ENCODE measurements at places on chromosomes 6 and 20.
A peak's percentile ranks its signal among the peaks of the same experiment; 100 is the strongest.

DNA sequence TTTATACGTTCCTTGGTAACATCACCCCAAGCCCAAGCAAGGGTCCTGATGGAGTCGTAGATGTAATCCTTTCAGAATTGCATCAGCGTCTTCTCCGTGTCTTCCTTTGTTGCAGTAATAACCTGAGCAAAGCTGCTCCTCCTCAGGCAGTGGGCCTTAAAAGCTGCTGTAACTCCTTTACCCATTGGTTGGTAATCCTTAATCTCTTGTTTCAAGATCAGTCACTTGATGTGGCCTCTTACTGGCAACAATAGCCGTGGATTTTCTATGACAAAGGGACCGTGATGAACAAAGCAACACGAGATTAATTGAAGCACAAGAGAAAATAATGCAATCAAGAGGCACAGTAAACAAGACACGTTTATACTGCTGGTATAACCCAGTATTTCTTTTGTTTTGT lies 44.6 kb downstream of the ALDH5A1 start:
- DNase-seq: no peak

- no peak for DNase-seq
Measured at GRCh38 chr6:170294813-170295509, 4.1 kb upstream of the DLL1 start.

DNA sequence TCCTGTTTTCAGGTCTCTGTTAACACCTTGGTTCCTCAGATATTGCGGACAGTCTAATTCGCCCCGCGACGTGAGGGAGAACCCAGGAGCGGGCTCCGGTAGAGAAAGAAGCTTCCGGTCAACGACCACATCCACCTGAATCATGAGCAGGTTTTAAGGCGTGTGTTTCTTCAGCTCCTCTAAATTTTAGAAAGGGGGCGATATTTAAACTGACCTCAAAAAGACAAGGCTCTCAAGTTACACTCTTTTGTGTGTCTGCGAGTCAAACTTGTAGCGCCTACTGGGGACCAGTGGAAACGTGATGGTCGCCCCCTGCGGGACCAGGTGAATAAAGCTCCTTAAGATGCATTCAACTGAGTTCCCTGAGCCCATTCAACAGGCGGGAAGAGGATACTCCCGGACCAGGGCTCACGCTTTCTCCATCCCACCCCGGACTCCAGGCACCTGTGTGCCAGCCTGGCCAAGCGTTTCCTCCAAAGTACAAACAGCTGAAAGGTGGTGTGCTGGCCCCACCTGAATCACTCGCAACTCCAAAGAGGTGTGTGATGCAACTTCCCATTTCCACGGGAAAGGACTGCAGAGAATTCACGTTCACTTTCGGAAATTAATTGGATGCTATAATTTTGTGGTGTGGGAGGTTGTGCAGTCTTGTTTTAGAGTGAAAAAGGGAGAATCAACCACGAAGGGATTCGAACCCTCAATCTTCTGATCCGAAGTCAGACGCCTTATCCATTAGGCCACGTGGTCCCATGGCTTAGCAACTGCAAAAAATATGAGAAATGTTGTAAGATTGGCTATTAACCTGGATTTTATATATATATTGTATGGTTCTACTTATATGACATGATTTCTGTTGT lies 17.0 kb downstream of the GPX5 start:
- peak; percentile 42 for DNase-seq

- DNase-seq: no peak
Measured at GRCh38 chr6:105595829-105596228, 192.9 kb upstream of the PREP start.

GRCh38 chr6:158068893-158069799 lies 87.5 kb downstream of the SYNJ2 start:
- DNase-seq: no peak

GRCh38 chr6:5510331-5511133 lies 249.2 kb downstream of the FARS2 start:
- no peak for DNase-seq

DNA sequence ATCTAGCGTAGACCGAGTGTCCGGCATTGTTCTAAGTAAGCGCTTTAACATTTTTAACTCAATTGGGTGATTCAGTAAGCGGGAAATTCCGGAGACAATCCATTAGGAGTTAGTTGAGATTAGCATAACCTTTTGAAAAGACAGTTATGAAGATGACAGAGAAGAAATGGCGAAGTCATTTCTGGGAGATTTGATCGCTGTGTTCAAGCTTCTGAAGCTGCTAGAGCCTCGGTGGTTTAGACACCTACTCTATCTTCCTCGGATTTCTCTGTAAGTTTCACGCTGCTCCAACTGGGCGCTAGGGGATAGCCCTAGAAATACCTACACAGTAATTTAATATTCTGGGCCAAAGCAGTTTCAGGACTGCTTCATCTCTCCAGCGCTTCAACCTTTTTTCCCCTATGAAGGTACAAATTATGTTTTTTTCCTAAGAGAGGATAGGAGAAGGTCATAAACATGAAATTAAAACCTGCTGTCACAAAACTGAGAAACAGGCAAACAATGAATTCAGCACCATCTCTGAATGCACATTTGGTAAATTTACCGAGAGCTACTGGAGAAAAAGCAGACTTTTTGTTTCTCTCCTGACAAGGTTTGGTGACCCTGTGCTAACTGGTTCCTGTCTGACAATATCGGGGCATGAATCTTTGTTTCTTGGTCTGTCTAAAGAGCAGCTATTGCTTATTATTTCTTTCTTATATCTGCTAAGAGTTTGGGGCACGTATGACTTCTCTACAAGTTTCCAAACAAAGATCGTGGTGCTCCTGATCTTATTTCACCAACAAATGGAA lies 22.4 kb downstream of the ZNF311 start:
- DNase-seq: peak; percentile 31

DNA sequence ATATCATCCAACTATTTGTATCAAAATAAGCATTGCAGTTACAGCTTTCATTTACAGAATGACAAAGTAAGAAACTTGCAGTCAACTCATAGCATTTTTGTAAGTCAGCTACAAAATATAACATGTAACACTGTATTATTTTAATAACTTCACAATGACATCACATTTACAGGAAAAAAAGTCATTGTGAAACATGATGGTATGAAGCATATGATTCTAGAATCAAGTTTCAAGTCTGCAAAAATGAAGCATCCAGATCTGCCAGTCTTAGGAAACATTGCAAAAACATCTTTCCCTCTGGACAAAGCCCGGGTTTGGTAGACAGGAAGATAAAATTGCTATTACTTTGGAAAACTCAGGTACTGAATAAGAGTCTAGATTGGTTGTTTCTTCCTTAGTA lies 263.9 kb upstream of the NT5E start:
- no peak for DNase-seq

DNA sequence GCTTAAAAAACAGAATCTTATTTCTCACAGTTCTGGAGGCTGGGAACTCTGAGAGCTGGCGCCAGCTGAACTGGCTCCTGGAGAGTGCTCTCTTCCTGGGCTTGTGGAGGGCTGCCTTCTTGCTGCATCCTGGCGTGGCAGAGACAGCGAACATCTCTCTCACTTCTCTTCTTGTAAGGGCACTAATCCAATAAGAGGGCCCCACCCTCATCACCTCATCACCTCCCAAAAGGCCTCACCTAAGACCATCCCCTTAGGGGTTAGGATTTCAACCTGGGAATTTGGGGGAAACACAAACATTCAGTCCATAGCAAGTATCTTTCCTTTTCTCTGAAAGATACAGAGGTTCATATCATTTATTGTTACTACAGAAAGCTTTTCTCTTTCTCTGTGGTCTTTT lies 23.9 kb downstream of the PNLDC1 start:
- DNase-seq: no peak

DNA sequence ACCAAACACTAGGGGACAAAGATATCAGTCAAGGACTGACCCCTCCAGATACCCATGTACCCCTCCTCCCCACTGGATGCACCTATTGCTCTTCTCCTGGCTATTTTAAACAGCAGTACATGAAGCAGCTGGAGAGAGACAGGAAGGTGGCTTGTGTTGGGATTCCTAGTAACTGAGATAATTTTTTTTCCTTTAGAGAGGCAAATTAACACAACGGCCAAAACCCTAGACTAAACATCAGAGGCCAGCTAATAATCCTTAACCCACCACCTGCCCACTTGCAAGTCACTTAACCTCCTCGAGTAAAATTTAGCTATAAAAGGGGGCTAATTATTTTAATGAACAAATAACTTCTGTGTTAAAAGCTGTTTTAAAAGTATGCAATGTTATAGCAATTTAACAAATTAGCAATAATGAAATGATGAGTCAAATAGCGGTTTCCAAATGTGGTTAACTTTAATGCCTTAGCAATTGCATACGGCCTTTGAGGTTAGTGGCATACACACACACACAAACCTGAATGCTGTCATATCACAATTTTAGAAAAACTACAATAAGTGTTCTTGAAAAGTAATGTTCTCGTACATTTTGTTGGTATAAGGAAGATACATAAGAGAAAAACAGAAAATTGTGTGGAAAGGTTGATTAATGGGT lies 151.7 kb downstream of the FRK start:
- DNase-seq: no peak

GRCh38 chr6:156455847-156456246 lies 321.3 kb upstream of the ARID1B start:
- no peak for DNase-seq

- no peak for DNase-seq
Measured at GRCh38 chr6:81265106-81265505, 487.4 kb downstream of the TENT5A start.

DNA sequence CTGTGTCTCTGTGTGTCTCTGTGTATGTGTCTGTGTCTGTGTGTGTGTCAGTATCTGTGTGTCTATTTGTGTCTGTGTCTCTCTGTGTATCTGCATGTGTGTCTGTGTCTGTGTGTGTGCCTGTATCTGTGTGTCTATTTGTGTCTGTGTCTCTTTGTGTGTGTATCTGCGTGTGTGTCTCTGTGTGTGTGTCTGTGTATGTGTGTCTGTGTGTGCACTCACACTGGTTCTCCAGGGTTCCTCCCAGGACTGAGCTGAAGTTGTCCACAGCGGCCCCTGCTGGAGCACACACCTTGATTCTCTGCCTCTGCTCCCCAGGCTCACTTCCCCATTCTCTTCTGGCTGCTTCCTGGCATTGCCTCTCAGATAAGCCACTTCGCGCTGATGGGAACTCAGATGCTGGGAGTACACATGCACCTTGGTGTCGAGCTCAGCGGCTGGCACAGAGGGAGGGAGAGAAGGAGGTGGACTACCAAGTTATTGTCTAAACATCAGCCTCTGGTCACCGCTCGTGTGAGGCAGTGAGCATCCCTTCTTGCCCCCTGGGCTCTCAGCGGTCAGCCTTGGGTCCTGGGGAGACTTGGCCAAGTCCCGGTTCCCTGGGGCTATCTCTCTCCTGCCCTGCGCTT lies 104.9 kb upstream of the NXT1 start:
- DNase-seq: no peak

GRCh38 chr6:51024126-51024525 lies 205.5 kb downstream of the TFAP2B start:
- no peak for DNase-seq

- no peak for DNase-seq
Measured at GRCh38 chr6:72132427-72132826, 246.1 kb downstream of the RIMS1 start.

DNA sequence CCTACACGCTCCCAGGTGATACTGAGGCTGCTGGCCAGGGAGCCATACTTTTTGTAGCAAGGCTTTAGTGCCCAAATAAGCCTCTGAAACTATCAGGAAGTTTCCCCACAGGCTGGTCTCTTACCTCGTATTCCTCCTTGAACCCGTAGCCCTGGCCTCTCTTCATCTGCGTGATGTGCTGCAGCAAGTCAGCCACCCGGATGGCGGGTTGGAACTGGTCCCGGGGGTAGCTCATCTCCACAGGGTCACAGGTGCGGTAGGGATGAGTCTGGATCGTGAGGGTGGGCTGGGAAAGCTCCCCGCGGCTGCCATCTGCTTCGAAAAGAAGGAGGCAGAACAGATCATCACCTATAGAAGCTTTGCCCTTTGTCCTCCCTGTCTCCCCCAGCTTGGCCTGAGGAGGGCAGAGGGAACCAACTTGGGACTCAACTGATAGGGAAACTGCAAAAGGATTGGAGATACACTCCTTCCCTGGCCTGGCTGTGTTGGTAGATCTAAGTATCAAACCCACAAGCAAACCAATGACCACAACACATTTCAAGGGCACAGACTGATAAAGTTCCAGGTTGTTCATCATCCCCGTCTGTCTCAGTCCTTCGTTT lies 543.2 kb upstream of the CHD6 start:
- DNase-seq: no peak

- no peak for DNase-seq
Measured at GRCh38 chr6:12401200-12401599, 111.0 kb downstream of the EDN1 start.

DNA sequence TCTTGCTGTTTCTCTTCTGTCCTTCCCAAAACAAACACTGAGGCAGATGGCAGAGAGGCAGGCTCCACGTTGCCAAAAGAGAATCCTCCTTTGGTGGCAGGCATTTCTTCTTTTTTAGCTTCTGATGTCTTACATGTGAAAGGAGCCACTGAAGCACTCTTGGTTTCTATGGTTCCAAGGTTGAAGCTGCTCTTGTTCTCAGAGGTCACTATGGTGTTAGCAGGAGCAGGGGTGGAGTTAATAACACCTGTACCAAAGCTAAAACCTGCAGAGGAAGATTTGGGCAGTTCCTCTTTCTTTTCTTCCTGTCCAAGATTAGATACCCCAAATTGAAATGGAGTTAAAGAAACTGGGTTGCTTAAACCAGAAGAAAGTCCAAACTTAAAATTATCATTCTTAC lies 28.8 kb downstream of the FAM8A1 start:
- no peak for DNase-seq

DNA sequence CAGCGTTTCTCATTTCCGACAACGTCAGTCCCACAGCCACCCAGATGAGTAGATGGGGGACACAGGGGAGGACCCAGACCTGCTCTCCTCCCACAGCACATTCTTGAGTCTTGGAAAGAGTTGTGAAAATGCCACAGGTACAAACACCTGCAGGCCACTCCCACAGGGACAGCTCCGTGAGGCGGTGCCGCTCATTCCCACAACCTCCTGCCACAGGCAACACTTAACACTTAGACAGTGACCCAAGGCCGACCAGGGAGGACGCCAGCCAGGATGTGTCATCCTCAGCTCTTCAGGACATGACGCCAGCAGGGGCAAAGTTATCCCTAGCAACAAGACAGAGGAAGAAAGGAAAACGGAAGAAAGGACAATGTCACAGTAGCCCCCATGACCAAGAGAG lies 22.9 kb upstream of the HLA-B start:
- no peak for DNase-seq

- no peak for DNase-seq
Measured at GRCh38 chr20:9021699-9022098, 47.2 kb upstream of the PLCB4 start.

DNA sequence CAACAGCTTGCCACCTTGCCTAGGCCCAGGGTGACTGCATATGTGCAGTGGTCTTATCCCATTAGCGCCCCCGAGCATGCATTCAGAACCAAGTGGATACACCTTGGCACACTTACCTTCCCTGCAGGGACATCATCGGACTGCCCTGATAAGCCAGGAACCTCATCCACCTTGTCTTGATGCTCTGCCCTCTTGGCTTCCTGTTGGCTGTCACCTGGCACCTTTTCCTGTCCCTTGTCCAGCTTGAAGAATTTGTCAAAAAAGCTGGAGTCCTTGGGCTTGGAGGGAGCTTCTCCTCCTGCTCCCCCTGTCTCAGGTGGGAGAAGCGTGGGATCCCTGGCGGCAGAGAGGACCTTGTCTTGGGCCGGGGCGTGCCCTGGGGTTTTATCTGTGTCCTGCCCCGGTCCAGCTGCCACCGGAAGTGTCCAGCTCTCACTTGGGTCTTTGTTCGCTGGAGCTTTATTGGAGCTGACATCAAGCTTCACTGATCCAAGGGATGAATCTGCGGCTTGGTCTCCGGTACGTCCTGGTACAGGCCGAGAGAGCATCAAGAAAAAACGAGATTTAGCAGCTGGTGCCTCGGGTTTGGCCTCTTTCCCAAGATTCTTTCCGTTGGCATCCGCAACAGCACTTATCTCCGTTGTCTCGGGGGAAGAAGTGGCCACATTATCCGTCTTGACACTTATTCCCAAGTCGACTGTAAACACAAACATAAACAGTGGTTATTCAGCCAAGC lies 42.0 kb downstream of the BCAS1 start:
- DNase-seq: no peak
